CD4-positive, alpha-beta T cell (primary cell): ENCODE measurements at places on chromosomes 7 and 10.

GRCh38 chr10:35210961-35211360 is 84.3 kb downstream of the CREM start:
- DNase-seq, result no peak

GRCh38 chr7:5636914-5637313 is 144.5 kb downstream of the RNF216 start:
- no peak for DNase-seq

DNA sequence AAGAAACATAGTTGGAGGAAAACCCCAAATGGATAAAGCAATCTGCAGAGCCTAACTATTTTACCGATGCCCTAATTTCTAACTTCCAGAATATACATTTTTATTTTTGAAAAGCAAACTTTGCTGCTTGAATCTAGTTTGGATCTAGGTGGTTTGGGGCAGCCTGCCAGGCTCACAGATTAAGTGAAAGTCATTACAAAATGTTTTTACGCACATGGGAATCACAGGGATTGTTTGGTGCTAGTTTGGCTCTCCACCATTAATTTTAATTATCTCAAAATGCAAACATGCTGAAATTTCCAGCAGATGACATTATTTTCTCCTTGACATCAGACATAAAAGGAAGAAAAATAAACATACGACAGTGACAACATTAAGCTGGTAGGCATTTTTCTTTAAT is 166.7 kb upstream of the INHBA start:
- no peak for DNase-seq

DNA sequence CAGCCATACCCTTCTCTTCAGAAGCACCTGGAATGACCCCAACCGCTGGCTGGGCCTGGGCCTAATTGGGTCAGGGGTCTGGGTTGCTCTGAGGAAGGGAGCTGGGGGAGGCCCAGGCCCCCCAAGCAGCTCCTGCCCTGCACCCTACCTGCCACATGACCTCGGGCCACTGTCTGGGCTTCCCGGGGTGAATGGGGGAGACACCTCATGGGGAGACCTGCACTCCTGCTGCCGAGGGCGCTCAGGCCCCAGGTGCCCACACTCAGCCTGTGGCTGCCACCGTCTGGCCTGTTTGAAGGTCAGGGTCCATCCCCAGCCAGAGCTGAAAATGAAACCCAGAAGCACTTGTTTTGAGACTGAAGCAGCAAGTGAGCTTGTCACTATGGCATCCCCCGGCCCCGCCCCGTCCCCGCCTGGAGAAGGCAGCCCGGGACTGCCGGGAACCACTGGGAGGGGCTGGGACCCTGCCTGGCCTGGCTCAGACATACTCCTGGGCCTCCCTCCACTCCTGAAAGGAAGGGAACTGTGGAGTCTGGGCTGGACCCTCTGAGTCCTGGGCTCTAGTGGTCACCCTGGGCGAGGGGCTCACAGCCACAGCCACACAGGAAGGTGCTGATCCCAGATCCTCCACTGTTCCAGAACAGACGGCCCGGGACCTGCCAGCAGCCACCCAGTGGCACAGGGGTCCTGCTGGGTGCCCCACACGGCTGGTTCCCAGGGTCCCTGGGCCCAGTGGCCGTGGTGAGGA is 7.4 kb upstream of the MICALL2 start:
- DNase-seq, result no peak

DNA sequence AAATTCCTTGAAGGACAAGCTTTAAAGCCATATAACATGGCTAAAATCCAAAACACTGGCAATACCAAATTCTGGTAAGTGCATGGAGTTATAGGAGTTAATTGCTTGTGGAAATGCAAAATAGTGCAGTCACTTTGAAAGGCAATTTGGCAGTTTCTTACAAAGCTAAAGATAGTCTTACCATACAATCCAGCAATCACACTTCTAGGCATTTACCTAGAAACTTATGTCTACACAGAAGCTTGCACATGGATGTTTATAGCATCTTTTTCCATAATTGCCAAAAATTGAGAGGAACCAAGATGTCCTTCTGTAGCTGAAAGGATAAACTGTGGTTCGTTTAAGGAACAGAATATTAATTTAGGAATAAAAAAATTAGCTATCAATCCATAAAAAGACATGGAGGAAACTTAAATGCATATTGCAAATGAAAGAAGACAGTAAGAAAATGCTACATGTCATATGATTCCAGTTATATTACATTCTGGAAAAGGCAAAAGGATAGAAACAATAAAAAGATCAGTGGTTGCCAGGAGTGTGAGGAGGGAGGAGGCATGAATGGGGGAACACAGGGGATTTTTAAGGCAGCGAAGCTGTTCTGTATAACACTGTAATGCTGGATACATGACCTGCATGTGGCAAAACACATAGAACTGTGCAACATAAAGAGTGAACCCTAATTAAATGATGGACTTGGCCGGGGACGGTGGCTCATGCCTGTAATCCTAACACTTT is 51.9 kb downstream of the GNAT3 start:
- DNase-seq, result no peak

DNA sequence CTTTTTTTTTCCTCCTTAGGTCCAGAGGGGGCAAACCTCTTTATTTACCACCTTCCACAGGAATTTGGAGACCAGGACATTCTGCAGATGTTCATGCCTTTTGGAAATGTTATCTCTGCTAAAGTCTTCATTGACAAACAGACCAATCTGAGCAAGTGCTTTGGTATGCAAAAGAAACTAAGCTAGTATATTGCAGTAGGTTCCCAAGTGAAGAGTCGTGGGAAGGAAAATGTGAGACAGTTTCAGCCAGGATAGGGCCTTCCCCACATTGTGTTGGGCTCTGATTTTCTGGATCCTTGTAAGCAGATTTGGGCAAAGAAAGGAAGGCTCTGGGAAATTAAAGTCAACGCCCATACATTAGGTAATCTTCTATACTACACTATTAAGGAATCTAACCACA is 285.6 kb downstream of the USP6NL start:
- DNase-seq, result no peak

- DNase-seq, result no peak
These were observed 425.8 kb upstream of the STEAP1 start for GRCh38 chr7:89728481-89728880.

GRCh38 chr10:95392217-95392584 is 101.4 kb upstream of the PDLIM1 start:
- DNase-seq, result no peak

GRCh38 chr7:36165059-36165458 is 12.0 kb downstream of the EEPD1 start:
- no peak for DNase-seq

GRCh38 chr10:6399231-6399741 is 180.8 kb downstream of the PRKCQ start:
- DNase-seq, result no peak

GRCh38 chr10:97914171-97914836 is 64.7 kb downstream of the GOLGA7B start:
- DNase-seq, result no peak

DNA sequence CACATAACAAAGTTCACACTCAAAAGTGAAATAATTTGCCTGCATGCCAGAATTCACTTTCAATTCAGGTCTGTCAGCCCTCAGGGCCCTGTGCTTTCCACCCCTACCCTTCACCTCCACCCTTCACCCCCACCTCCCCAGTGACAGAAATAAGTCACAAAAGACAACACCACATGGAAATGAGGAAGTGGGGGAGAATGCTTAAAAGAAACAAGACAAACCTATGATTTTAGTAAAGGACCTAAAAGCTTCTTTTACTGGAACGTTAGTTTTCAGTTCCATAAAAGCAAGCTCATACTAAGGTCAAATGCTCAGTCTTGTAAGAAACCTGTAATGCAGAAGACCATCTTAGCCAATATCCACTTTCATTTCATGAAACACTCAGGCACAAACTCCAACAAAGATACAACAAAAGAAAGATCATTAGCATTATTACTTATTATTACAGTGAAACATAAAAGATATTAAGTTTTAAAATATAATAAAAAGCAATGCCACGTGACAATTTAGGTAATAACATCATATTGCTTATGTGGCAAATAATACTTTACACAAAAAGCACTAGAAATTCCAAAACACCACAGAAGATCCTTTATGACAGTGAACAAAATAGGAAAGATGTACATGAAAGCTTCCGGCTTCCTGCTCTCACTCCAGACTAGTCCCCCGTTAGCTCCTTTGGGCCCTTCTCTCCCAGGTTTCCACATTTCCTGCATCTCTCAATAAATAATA is 112.1 kb downstream of the LMBR1 start:
- DNase-seq, result no peak

GRCh38 chr10:104029521-104029860 is 56.2 kb downstream of the COL17A1 start:
- DNase-seq, result no peak

DNA sequence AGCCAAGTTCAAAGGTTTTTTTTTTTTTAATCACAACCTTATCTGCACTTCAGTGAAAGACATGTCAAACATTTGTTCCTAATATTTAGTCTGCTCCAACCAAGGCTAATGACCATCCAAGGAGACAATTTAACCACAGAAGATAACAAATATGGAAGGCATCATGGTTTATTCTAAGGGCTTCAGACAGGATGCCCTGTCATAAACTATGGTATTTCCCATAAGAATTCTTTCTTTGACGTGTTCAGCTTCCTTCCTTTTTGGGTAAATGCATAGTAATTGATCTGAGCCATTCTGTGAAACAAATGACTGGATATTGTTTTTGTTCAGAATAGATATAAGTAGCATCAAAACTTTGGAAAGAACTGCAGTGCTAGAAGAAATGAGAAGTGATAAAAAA is 326.5 kb upstream of the AOAH start:
- DNase-seq, result no peak

DNA sequence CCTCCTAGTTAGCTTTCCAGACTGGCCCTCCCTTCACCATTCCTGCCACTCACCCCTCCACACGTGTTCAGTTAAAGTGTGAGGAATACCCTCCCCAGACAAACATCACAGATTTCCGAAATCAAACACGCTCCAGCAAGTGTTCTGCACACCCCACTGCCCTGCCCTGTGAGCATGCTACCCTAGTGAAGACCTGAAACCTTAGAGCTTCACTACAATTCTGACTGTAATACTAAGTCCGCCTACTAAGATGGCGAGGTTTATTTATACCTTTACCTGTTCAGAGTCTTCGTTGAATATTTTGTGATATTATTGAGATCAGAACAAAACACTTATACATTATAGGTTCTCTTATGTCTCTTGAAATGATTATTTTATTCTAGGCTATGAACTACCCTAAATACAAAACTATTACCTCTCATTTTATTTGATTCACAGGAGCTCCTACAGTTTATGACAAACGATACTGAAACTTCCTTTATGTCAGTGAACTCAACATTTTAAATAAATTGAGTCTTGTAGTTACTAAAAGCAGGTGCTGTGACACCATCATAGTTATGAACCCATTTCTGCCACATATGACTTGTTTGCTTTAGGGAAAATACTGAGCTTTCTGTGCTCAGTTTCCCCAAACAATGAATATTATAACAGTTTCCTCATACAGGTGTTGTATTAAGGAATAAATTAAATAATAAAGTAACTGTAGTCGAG is 8.6 kb downstream of the SCIN start:
- DNase-seq, result no peak

GRCh38 chr10:78588194-78588811 is 480.5 kb upstream of the ZMIZ1 start:
- DNase-seq, result no peak

DNA sequence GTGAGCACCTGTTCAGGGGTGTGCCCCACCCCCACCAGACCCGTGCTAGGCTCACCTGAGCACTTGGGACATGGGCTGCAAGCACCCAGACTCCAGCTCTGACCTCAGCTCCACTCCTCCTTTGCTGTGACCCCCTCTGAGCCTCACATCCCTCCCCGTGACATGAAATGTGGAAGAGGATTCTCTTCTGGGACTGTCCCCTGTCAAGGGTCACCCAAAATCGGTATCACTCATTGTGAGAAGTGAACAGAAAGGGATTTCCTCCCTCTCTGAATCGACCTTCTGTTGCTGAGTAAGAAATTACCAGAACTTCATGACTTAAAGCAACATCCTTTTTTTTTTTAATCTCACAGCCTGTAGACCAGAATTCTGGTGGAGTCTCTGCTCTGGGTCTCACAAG is 6.2 kb upstream of the CHST15 start:
- DNase-seq, result no peak

DNA sequence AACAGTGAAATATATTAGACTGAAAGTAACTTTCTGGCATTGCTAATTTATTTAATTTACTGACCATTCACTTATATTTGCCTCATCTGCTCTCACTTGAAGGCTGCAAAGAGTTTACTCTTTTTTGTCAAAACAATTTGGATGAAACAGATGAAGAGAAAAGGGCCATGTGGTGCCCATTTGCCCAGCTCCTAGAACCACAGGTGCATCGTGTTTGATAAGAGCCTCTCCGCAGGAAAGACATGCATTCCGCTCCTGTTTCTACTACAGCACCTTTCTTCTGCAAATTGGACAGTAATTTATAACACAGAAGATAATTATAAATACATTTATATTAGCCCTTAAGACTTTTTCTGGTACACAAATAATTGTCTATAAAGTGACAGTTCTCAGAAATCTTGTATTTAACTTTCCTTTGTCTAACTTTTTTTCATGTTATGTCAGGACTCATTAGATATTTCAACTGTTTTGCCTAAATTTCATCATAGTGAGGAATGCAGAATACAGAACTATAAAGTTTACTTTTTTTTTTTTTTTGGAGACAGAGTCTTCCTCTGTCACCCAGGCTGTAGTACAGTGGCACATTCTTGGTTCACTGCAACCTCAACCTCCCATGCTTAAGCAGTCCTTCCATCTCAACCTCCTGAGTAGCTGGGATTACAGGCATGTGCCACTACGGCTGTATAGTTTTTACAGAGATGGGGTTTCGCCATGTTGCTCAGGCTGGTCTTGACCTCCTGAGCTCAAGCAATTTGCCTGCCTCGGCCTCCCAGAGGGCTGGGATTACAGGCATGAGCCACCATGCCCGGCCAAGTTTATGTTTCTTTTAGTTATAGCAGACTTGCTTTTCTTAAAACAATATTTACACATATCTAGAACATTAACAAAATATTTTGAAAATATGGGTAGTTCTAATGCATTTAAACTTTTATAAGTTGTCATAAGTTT is 869 bp downstream of the LAMB4 start:
- DNase-seq, result no peak

- DNase-seq, result no peak
These were observed 37.3 kb upstream of the AKR1C2 start for GRCh38 chr10:5040781-5041470.

- no peak for DNase-seq
These were observed at the start of gene PLAU for GRCh38 chr10:73910764-73911552. Gene PLAU (plus strand): TSS chr10:73911132. CDS start chr10:73911556, 424 bp downstream.

DNA sequence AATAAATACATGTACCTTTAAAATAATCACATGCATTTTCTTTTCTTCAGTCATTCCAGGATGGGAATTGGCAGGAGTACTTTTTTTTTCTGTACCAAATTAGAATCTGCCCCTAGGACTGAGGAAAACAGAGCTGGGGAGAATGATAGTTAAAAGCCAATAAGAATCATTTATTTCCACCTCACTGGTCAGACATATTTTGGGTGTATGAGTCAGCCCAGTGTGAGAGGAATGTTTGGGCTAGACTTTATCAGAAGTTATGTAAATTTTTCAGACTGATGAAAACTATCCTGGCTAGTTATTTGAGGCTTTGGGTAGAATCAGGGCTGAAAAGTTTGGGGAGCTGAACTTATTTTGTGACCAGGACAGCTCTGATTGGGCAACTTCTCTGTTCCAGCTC is 303.1 kb upstream of the NPSR1 start:
- no peak for DNase-seq

GRCh38 chr7:128872394-128872824 is 9.8 kb downstream of the ATP6V1F start:
- no peak for DNase-seq

- DNase-seq, result peak; percentile 85
These were observed 31.6 kb downstream of the IKZF1 start for GRCh38 chr7:50335795-50336754.

- no peak for DNase-seq
These were observed 83.8 kb downstream of the COL13A1 start for GRCh38 chr10:69885379-69886013.

- DNase-seq, result no peak
These were observed 1.9 kb upstream of the IFRD1 start for GRCh38 chr7:112448381-112448780.
